ENCODE measurements at places on chromosomes 7 and 10.

GRCh38 chr10:60618861-60619260, 159.4 kb upstream of the CDK1 start:
- DNase-seq = no peak

GRCh38 chr7:37833107-37833817, 15.1 kb upstream of the NME8 start:
- DNase-seq = peak; percentile 69

GRCh38 chr10:130421909-130422308, 285.7 kb downstream of the GLRX3 start:
- DNase-seq = no peak

DNA sequence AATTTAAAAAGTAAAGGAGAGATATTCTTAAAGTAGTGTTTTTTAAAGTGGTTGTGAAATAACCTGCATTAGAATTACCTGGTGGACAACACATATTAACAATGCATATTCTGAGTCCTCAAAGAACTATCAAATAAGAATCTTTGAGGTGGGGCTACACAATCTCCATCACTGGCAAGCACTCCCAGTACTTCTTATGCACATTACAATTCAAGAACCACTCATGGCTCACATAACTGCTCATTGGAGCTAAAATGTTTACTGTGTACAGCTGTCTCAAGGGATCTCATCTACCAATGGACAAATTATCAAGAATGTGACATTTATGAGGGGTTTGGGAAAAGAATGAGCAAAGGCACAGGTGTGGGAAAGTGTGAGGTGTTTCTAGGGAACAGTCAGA, 692.0 kb downstream of the PHTF2 start:
- no peak for DNase-seq

DNA sequence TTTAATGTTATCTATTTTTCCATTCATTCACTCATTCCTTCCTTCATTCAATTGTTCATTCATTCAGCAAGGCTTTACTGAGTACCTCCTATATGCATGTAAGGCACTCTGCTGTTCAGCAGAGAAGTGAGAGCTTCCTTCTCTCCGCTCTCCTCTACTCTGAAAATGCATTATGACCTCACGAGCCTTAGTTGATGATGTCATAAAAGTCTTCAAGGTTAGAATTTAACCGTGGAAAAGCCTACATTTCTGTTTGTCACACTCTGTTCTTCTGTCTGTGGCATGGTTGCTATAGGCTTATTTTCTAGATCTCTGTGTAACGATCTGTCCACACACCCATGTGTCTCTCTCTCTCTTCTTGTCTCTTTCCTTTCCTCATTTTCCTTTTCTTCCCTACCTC, 17.1 kb downstream of the ODAD2 start:
- DNase-seq = no peak

DNA sequence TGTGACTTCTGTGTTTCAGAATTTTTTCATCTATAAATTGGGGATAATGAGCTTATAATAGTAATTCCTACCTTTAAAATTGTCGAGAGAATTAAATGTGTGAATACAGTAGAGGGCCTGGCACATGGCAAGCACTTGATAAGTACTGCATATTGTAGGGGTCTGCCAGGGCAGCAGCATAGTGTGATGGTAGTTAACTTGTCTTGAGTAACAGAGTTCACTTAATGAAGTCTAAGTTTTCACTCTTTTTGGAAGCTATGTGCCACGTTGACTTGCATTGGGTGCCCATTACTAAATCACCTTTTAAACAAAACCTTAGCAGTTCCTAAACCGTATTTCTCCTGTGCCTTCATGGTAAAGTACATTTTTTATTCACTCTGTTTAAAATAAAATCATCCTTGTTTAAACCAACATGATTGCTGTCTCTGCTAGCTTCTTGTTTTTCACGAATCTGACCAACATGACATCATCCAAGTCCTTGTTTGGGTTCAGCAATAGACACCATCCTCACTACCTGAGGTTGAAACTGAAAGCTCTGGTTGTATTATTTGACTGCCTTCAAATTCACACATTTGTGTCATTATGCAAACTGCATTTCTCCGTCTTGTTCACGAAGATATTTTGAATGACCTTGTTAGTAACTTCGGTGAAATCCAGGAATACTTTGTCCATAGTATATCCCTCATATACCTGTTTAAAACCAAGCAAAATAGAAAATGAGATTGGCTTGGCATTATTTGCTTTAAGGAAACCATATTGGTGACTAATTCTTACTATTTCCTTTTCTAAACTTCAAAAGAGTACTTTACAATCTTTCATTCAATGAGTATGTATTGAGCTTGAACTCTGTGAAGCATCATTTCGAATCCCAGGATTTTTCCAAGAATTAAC, 340.2 kb downstream of the SUGCT start:
- peak; percentile 4 for DNase-seq
